ENCODE measurements at places on chromosomes 7 and 10.

DNA sequence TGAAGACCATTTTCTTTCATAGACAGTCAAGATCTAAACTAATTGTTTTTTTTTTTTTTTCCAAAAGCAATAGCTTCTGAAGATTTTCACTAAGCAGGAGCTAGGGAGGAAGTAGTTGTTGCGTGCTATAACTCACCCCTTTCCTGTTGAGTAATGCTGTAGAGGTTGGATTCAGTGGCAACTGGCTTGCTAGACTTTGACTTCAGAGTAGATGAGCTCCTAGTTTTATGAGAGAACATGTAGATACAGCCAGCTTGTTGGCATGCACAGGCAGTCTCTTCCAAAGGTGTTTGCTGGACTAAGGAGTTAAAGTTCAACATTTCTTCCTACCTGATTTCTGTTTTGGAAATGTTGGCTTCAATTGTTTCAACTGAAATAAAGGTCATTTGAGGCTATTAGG is 66.2 kb upstream of the MXI1 start:
- peak; percentile 95 for DNase-seq

- DNase-seq: no peak
Measured at GRCh38 chr10:43249151-43249961, 17.5 kb downstream of the RASGEF1A start.

- no peak for DNase-seq
Measured at GRCh38 chr7:157054927-157055326, 44.5 kb upstream of the MNX1 start.

DNA sequence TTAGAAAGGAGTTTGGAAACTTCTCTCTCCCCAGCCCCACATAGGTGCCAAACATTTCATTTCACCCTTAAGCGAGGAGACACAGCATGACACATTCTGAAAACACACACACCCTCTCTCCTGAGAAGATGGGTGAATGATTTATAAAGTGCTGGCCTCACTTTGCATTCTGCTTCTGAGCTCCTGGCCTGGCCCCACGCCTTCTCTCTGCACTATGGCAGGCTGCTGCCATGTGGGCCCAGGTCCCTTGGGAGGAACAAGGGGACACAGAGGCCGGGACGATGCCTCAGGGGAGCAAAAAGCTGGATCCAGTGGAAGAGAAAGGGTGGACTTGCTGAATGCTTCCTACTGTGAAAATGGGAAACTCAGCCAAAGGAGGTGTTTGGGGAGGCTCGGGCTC is 56.0 kb downstream of the CPXM2 start:
- no peak for DNase-seq

- DNase-seq: no peak
Measured at GRCh38 chr7:7695111-7695817, 23.1 kb downstream of the RPA3 start.

- DNase-seq: no peak
Measured at GRCh38 chr7:131076032-131076431, 251.6 kb upstream of the MKLN1 start.

- DNase-seq: no peak
Measured at GRCh38 chr10:75042292-75042974, 69.0 kb upstream of the SAMD8 start.

DNA sequence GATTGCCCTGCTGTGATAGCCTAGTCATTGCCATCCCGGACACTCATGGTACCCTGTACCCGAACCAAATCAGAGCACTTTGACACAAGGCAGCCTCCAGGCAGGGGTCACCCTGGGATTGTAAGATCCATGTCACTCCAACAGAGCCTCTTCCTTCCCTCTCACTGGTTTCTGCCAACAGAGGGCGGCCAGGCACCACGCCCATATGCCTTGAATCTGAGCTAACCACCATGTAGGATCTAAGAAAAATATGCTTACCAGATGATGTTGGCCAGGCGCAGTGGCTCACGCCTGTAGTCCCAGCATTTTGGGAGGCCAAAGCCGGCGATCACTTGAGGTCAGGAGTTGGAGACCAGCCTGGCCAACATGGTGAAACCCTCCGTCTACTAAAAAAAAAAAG is 389.2 kb upstream of the KLF6 start:
- peak; percentile 6 for DNase-seq

- DNase-seq: no peak
Measured at GRCh38 chr7:154640266-154640865, 362.6 kb downstream of the PAXIP1 start.

- peak; percentile 56 for DNase-seq
Measured at GRCh38 chr10:73095481-73096021, 1.1 kb downstream of the P4HA1 start.

DNA sequence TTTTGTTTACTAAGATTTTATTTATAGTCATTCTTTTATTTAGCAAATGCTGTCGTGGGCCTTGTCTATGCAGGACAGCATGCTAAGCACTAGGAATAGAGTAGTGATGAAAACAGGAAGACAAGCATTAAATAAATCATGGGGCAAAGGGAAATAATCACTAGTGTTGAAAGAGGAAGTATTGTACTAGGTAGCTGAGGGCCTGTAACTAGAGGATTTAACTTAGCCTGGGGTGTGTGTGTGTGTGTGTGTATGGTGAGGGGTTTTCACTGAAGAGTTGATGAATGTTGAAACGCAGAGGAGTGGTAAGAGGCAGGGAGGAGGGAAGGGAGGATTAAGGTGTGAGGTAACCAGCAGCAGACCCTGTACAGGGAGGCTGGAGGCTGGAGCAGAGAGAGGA is 446.4 kb downstream of the SDK1 start:
- peak; percentile 95 for DNase-seq

- DNase-seq: peak; percentile 51
Measured at GRCh38 chr7:83040484-83040883, 122.2 kb downstream of the PCLO start.

DNA sequence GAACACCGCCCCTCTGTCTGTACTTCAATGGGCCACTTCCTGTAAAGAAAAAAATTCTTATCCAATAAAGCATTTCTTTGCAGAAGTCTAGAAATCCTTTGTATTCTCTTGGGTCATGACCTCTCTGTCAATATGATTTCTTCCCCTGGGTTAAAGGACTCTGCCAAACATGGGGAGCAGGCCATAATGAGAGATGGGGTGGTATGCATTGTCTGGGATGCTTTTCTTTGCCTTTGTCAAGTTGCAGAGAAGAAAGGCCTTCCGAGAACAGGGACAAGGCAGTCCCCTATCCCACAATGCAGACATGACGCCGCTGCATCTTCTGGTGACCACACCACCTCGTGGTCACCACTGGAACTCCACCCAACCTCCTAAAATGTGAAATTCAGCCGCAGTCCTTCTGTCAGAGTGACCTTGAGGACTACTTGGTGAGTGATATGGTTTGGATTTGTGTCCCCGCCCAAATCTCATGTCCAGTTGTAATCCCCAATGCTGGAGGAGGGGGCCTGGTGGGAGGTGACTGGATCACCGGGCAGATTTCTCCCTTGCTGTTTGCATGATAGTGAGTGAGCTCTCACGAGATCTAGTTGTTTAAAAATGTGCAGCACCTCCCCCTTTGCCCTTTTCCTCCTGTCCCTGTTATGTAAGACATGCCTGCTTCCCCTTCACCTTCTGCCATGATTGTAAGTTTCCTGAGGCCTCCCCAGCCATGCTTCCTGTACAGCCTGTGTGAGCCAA is 15.2 kb upstream of the FRMPD2 start:
- peak; percentile 24 for DNase-seq
